ENCODE measurements at places on chromosomes 5 and 9.

DNA sequence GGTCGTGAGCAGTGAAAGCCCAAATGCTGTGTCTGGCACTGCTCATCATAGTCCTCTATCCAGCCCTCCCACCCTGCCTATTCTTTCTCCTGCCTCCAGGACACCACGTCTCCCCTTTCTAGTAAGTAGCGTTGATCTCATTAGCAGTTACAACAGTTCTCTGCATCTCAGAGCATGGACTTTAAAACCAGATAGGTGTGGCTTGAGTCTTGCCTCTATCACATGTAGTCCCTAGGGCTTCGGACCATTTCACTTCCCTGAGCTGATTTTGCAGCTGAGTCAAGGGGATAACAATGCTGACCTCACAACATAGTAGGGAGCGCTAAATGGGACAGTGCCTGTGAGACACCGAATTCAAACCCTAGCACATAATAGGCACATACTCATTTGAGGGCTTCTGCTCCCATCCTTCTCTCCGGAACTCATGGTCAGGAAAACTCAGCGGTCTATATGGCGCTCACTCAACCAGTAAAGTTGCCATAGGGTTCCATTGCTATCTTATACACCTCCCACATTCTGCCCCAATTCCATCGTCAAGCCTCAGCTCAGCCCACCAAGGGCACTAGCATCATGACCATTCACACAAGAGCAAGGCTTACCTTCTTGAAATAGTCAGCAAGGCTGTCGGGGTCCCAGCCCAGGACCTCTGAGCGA lies 515 bp downstream of the LCP2 start:
- DNase-seq = no peak

DNA sequence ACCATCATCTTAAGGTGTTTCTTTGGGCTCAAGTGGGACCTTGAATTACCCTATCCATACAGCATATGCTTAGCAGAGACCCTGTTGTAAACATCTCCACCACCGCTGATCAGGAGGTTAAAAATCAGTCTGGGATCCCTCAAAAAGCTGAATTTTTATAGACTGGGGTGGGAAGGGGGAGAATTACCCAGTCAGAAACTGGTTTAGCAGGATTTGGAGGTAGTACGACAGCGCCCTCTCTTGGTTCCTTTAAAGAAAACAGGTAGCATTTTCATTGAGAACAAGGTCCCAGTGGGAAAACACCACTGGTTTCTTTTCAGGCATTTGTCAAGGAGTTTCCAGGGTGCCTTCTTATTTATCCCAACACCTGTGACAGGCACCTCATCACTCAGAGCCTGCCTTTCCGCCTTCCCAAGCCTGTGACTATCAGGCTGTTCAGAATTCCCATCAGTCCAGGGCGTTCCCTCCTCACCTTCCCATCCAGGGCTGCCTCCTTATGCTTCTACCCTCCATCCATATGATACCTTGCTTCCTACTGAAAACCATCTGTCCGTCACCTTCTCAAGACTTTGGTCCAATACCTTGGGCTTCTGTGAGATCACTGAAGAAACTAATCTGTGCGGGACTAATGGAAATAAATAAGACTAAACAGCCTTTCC lies 203.8 kb upstream of the RAI14 start:
- peak; percentile 66 for DNase-seq

DNA sequence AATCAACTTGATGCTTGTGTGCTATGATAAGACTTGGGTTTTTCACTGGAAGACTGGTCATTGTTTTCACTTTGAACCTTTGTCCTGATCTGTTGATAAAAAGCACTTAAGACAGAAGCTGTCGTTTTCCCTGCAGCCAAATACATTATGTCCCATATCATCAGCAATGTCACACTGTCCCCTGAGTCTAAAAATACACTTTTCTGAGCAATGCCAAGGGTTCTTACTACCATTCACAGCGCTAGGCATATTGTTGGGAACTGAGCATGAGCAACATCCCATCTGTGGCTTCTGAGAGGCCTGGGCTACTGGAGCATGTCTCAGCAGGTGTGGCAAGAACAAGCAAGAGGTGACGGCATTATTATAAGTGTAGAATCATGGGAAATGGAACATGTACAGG lies 81.8 kb downstream of the SEMA6A start:
- DNase-seq = no peak

DNA sequence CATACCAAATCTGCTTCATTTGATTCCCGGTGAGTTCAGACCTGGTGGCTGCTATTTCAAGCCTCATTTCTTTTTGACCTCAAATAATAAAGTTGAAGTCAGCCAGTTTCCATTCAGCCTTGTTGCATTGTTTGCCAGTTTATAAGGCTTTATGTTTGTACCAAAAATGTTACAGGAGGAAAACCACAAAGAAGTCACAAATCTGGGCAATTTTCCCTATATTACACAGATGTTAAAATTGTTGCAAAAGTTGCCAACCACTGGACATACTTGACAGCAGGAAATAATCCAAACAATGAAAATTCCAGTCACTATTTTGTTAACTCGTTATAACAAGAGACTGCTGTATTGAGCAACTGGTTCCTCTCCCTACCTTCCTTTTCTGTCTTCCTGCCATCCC lies 1325.0 kb upstream of the DMAC1 start:
- no peak for DNase-seq

GRCh38 chr5:79791843-79792242 lies 102.2 kb downstream of the CMYA5 start:
- DNase-seq = no peak

DNA sequence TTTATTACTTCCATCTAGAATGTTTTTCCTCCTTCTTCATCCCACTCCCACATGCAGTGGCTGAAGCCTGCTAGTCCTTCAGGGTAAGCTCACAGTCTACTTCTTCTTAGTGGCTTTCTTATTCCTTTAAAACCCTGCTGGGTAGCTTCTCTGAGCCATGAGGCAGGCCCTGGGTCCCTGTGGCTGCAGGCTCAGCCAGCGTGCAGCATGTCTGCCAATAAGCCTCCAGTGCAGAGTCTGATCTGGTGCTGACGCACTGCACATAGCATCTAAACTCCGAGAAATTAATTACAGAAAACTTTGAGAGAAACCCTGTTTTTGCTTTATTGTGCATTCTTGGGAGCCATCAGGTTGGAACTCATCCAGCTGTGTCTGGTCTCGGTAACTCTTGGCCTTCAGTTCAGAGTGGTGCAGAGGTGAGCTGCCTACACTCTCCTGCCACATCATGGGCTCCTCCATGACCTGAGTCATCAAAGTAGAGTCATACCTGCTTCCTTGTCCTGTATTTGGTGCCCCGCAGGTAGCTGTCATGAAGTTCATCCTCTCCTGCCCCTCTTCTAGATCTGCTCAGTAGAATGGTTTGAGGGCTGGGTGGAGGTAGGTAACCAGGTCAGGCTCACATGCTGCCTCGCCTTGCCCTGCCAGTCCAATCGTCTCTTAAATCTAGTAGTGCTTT lies 339.4 kb downstream of the KDM4C start:
- no peak for DNase-seq

- no peak for DNase-seq
Observed at GRCh38 chr5:10975945-10976344, 214.9 kb upstream of the DAP start.

- DNase-seq = no peak
Observed at GRCh38 chr9:89740722-89741121, 135.9 kb downstream of the GADD45G start.

DNA sequence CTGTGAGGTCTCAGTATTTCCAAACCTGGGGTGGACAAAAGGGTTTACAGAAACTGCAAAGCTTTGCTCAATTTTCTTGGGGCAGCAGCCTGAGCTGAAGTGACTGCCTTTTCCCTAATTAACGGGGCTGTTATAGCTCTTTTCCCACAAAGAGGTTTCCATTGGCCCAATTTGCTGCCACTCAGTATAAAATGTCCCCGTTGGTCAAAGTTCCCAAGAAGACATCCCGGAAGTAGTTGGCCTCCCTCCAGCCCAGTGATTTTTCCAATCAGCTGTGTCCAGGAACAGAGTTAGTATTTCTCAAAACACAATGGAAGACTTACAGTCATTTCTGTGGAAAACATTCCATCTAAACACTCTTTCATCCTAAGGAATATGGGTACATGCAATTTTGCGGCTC lies 643.6 kb downstream of the ACTL7B start:
- DNase-seq = peak; percentile 8

DNA sequence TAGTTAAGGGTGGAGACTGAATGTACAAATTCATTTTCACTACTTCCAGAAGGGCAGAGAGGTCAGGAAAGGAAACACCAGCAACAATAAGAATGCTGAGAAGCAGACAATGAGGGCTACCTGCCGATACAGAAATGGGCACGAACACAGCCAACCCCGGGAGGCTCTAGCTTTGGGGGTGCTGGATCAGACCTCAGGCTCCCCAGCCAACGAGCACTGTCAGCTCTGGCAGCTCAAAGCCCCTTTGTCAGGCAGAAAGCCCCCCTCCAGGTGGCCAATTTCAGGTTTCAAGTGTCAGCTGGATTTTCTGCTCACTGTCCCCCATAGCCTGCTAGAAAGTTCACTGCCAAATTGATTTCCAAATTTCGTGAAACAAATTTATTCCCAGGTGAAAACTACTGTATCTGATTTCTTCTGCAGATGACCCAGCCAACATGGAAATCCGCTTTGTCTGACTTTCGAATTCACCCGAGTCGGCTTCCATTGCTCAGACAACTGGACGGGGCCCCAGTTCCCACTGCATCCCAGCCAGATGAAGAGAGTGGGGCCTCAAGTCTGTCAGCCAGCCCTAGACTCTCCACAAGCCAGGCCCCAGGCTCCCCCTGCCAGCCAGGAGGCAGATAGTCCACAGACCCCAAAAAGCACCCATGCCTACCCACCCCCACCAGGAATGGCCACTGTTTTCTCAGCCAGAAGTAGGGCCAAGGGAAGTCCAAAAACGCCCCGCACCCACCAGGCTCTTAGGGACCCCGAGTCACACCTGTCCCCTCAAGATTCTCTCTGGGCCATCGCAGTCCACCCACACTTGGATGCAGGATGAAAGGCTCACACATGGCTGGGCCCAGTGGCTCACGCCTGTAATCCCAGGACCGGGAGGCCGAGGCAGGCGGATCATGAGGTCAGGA lies 96.5 kb upstream of the PHYKPL start:
- DNase-seq = no peak

DNA sequence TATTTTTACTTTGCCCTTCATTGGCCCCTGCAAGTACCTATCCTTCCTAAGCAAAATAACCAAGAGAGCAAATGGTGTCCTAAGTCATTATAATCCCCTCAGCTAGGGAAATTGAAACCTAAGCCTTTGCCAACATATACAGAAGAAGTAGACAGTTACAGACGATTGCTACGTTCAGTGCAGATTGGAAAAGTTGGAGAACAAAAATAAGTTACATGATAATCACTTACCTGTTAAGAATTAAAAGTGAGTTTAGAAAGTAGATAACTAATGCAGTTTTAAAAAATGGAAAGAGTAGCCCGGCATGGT lies 244.8 kb downstream of the MPDZ start:
- no peak for DNase-seq

GRCh38 chr9:91913986-91914385 lies 36.0 kb downstream of the ROR2 start:
- no peak for DNase-seq

DNA sequence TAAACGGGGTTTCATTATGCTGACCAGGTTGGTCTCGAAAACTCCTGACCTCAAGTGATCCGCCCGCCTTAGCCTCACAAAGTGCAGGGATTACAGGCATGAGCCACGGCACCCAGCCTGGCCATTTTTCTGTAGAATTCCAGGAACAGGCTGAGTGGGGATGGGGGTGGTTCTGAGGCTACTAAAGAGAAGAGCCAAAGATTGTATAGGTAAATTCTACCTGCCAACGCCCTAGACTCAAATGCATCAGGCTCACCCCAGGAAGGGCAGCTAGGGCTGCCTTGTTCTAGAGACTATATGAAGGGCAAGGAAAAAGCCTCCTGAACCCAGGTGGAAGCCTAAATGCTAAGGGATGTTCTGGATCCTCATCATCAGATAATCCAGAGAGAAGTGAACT lies 1.6 kb upstream of the C5orf52 start:
- DNase-seq = no peak

- DNase-seq = no peak
Observed at GRCh38 chr5:78182838-78183237, 111.7 kb downstream of the AP3B1 start.

DNA sequence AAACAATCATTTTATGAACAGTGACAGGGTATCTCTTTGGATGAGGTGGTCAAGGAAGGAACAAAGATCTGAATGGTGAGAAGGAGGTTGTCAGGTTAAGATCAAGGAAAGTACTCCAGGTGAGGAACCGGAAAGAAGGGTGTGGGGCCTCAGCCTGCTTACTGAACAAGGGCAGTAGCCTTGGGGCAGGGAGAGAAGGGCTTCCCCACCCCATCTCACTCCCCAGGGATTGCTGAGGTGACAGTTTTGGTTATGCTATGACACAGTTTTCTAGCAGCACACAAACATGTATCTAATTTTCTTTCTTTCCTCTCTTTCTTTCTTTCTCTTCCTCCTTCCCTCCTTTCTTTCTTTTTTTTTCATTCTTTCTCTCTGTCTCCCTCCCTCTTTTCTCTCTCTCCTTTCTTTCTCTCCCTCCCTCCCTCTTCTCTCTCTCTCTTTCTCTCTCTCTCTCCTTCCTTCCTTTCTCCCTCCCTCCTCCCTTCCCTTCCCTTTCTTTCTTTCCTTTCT lies 4.1 kb upstream of the HDHD3 start:
- DNase-seq = no peak

- DNase-seq = no peak
Observed at GRCh38 chr9:25412646-25413045, 265.6 kb downstream of the TUSC1 start.

DNA sequence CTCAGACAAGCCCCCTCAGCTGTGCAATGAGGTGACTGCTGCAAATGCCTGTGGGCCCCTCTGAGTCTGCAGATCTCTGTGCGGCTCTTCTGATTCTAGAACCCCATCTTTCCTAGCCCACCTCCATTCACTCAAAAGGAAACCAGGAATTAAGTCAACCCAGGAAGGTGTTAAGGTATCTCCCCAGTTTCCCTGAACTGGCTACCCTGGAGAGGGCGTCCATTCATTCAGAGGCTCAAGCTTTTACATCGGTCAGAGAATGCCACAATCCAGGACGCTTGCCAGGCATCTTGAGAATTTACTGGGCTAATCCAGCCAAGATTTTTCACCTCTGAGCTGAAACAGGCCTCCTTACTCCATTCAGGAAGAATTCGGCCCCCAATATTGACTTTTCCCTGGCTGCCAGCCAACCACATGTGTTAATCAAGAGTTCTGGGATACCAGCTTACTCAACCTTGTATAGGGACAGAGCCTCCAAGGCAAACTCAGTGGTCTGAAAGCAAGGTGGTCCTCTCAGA lies 889 bp upstream of the ADAMTS12 start:
- no peak for DNase-seq

DNA sequence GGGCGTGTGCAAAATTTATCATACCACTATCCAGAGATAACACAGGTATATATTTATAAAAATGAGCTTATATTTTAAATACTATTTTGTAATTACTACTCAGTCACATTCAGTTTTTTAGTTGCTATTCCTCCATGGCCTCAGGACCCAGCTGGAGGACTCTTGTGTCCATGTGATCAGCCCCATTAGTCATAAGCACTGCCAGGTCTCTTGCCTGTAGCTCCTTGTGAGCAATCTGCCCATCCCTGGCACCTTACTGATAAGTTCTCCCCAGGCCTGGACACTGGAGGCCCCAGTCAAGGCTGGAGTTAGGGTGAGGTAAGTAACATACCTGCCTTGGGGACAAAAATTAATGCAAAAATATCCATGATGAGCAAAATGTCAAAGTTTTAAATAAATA lies 29.5 kb upstream of the ADRB2 start:
- no peak for DNase-seq

Data from SK-MEL-5 (cell line).